ENCODE measurements at places on chromosomes 1 and 21.

DNA sequence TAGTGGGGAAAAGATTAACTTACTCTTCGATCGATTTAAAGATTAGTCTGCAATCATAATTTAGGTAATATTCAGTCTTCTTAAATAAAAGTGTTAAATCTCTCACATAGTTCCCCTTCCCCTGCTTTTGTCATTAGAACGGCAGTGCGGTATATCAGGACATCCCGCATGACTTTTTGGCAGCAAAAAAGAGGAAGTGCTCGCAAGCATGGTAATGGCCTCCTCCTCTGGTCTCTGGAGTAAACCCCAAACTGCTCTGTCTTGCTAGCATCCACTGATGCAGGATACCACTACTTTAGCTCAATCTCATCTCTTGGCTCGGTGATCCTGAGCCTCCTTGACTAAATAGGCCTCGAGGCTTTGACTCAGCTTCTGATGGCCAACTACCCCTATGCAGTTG lies 78.7 kb upstream of the VAV3 start:
- peaks cover 1% of the 10 kb centered on the region for H3K27me3 ChIP-seq
- no peak overlapping the region for H3K27ac ChIP-seq
- no peak overlapping the region for H3K4me3 ChIP-seq
- H3K36me3 ChIP-seq: peaks cover 11% of the 10 kb centered on the region
- no peak for DNase-seq

- H3K4me1 ChIP-seq: peaks cover 60% of the 10 kb centered on the region
- no peak overlapping the region for H3K27ac ChIP-seq
- H3K27me3 ChIP-seq: no peaks in the 10 kb centered on the region
- no peak for DNase-seq
- H3K36me3 ChIP-seq: peaks cover 18% of the 10 kb centered on the region
These were observed 7.7 kb downstream of the UBR4 start for GRCh38 chr1:19202396-19202795.

- H3K27ac ChIP-seq: no peak overlapping the region
- DNase-seq: no peak
- H3K4me3 ChIP-seq: no peak overlapping the region
- peaks cover 37% of the 10 kb centered on the region for H3K36me3 ChIP-seq
- H3K27me3 ChIP-seq: no peaks in the 10 kb centered on the region
These were observed 129.9 kb downstream of the GPR52 start for GRCh38 chr1:174577681-174578080.

- no peak overlapping the region for H3K4me3 ChIP-seq
- peaks cover 12% of the 10 kb centered on the region for H3K4me1 ChIP-seq
- no peaks in the 10 kb centered on the region for H3K27me3 ChIP-seq
- no peak overlapping the region for H3K27ac ChIP-seq
- no peak for DNase-seq
- peaks cover 4% of the 10 kb centered on the region for H3K36me3 ChIP-seq
These were observed 10.7 kb downstream of the CELF3 start for GRCh38 chr1:151705753-151706463.

- H3K27me3 ChIP-seq: peaks cover under 1% of the 10 kb centered on the region
- H3K27ac ChIP-seq: no peak overlapping the region
These were observed 41.5 kb downstream of the COLGALT2 start for GRCh38 chr1:183996040-183996384.

- peaks cover 16% of the 10 kb centered on the region for H3K4me1 ChIP-seq
- H3K27ac ChIP-seq: no peak overlapping the region
- no peaks in the 10 kb centered on the region for H3K36me3 ChIP-seq
- DNase-seq: no peak
- H3K27me3 ChIP-seq: peaks cover 27% of the 10 kb centered on the region
These were observed 7.6 kb upstream of the ATF3 start for GRCh38 chr1:212600980-212601379.

- H3K36me3 ChIP-seq: no peaks in the 10 kb centered on the region
- H3K4me3 ChIP-seq: no peak overlapping the region
- no peaks in the 10 kb centered on the region for H3K4me1 ChIP-seq
- H3K27me3 ChIP-seq: peaks cover 4% of the 10 kb centered on the region
These were observed 300.1 kb downstream of the KCNT2 start for GRCh38 chr1:196308176-196308575.

DNA sequence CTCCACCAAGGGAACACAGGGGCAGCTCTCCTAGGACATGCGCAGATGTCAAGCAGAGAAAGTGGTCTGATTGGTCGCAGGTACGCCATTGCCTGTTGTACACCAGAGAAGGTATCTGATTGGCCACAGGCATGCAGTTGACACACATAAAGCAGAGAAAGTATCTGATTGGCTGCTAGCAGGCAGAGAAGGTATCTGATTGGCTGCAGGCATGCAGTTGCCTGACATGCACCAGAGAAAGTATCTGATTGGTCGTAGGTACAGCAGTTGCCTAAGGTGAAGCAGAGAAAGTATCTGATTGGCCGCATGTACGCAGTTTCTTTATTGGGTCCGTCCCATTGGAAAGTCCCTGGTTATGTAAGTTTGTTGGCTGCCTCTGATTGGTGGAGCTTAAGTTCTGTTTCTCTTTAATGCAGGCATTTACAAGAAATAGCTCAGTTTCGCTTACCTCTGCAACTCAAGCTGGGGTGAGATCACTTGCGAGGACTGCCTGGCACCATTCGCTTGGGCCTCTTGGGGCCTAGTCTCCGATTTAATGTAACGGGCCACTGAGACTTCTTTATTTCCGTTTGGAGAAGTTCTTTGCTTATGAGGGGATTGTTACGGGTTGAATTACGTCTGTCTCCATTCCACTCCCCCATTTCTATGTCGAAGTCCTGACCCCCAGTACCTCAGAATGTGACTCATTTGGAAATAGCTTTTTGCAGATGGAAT lies 74.2 kb downstream of the SIK1 start:
- H3K27me3 ChIP-seq: peaks cover 2% of the 10 kb centered on the region
- DNase-seq: no peak
- H3K27ac ChIP-seq: peak overlapping the region; percentile 2
- no peaks in the 10 kb centered on the region for H3K36me3 ChIP-seq

GRCh38 chr1:238242181-238242580 lies 351.5 kb upstream of the ZP4 start:
- H3K4me1 ChIP-seq: no peaks in the 10 kb centered on the region
- no peaks in the 10 kb centered on the region for H3K36me3 ChIP-seq
- no peak for DNase-seq
- H3K4me3 ChIP-seq: no peak overlapping the region

- no peaks in the 10 kb centered on the region for H3K27me3 ChIP-seq
- no peaks in the 10 kb centered on the region for H3K36me3 ChIP-seq
- no peak for DNase-seq
- H3K27ac ChIP-seq: no peak overlapping the region
- no peak overlapping the region for H3K4me3 ChIP-seq
These were observed 230.9 kb downstream of the TM2D1 start for GRCh38 chr1:61494000-61494399.

GRCh38 chr1:215569986-215570824 lies 3.1 kb downstream of the KCTD3 start:
- no peak overlapping the region for H3K27ac ChIP-seq
- peaks cover 42% of the 10 kb centered on the region for H3K4me1 ChIP-seq
- no peaks in the 10 kb centered on the region for H3K36me3 ChIP-seq
- no peak for DNase-seq
- no peak overlapping the region for H3K4me3 ChIP-seq

DNA sequence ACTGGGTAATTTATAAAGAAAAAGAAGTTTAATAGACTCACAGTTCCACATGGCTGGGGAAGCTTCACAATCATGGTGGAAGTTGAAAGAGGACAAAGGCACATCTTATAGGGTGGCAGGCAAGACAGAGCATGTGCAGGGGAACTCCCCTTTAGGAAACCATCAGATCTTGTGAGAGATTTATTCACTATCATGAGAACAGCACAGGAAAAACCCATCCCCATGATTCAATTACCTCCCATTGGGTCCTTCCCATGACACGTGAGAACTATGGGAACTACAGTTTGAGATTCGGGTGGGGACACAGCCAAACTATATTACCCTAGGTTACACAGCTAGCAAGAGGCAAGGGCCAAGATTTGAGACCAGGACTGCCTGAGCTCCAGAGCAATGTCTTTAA lies 30.4 kb upstream of the SOX13 start:
- no peak overlapping the region for H3K4me3 ChIP-seq
- no peaks in the 10 kb centered on the region for H3K4me1 ChIP-seq
- no peaks in the 10 kb centered on the region for H3K27me3 ChIP-seq
- no peak for DNase-seq
- no peaks in the 10 kb centered on the region for H3K36me3 ChIP-seq

GRCh38 chr1:48686159-48686558 lies 90.5 kb downstream of the BEND5 start:
- no peaks in the 10 kb centered on the region for H3K36me3 ChIP-seq
- H3K27ac ChIP-seq: no peak overlapping the region
- peaks cover under 1% of the 10 kb centered on the region for H3K27me3 ChIP-seq
- H3K4me1 ChIP-seq: no peaks in the 10 kb centered on the region
- no peak for DNase-seq

DNA sequence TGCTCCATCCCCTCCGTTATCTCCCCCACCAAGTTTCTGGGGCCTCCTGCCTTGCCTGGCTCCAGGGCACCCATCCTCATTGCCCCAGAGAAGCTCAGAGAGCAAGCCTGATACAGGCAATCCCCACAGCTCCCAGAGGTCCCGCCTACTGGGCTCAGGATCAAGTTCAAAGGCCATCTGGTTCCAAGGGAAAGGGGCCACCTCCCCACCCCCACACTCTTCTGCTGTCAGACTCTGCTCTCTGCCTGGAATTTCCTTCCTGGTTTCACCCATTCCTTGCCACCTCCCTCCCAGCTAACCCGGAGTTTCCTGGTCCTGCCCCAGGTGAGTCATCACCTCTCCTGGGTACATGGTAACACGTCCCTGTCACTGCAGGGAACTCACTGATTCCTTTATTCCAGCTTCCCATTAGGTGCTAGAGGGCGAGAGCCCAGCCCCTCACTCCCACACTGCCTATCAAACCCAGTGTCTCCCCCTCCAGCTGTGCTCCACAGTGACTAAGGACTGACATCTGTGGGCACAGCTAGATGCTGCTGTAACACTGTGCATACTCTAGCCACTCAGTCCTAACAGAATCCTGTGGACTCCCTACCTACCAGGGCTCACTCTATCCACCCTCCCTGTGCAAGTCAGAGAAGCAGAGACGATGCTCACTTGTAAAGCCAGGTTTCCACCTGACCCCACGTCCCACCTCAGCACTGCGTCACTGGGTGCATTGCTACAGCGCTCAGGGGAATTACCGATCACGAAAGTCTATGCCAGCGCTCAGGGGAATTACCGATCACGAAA lies 21.8 kb downstream of the RSPH1 start:
- no peak overlapping the region for H3K4me3 ChIP-seq
- peaks cover 6% of the 10 kb centered on the region for H3K27me3 ChIP-seq
- H3K36me3 ChIP-seq: no peaks in the 10 kb centered on the region
- no peak for DNase-seq
- no peaks in the 10 kb centered on the region for H3K4me1 ChIP-seq
- H3K27ac ChIP-seq: no peak overlapping the region

GRCh38 chr21:45487891-45488600 lies 54.2 kb downstream of the SLC19A1 start:
- H3K27me3 ChIP-seq: no peaks in the 10 kb centered on the region
- H3K36me3 ChIP-seq: no peaks in the 10 kb centered on the region
- H3K4me1 ChIP-seq: peaks cover 13% of the 10 kb centered on the region
- no peak overlapping the region for H3K4me3 ChIP-seq

DNA sequence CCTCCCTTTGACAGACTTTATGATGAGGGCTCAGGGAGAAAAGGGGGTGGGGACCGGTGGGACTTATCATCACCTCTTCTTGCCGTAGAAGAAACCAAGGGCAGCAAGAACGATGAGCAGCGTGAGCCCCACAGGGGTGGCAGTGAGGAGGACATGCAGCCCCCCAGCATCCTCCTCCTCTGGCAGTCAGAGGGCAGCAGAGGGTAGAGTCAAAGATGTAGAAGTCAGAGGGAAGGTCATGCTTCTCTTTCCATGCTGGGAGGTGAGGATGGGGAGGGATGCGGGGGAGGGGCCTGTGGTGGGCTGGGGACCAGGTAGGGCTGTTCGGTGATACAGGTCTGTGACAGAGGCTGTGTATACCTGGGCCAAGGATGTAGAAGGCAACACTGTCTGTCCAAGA lies 14.8 kb downstream of the INSRR start:
- peak overlapping the region; percentile 54 for H3K4me3 ChIP-seq
- H3K4me1 ChIP-seq: peaks cover 35% of the 10 kb centered on the region
- H3K27me3 ChIP-seq: peaks cover 19% of the 10 kb centered on the region
- no peak overlapping the region for H3K27ac ChIP-seq
- DNase-seq: no peak
- H3K36me3 ChIP-seq: no peaks in the 10 kb centered on the region

DNA sequence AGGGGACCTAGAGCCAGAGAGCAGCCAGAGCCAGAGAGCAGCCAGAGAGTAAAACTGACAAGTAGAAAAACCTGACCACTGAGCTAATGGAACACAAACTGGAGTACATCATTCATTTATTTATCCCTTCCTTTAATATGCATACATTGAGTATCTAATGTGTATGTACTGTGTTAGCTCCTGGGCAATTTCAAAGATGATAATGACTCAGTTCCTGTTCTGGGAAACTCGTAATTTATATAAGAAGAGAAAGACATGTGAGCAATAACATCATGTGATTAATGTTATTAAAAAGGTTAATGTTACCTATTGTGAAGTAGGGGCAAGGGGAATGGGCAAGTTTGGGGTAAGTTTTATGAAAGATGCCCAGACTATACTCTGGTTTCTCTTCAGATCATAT lies 199.9 kb downstream of the TNR start:
- no peak overlapping the region for H3K4me3 ChIP-seq
- H3K27ac ChIP-seq: no peak overlapping the region
- H3K27me3 ChIP-seq: peaks cover 7% of the 10 kb centered on the region

DNA sequence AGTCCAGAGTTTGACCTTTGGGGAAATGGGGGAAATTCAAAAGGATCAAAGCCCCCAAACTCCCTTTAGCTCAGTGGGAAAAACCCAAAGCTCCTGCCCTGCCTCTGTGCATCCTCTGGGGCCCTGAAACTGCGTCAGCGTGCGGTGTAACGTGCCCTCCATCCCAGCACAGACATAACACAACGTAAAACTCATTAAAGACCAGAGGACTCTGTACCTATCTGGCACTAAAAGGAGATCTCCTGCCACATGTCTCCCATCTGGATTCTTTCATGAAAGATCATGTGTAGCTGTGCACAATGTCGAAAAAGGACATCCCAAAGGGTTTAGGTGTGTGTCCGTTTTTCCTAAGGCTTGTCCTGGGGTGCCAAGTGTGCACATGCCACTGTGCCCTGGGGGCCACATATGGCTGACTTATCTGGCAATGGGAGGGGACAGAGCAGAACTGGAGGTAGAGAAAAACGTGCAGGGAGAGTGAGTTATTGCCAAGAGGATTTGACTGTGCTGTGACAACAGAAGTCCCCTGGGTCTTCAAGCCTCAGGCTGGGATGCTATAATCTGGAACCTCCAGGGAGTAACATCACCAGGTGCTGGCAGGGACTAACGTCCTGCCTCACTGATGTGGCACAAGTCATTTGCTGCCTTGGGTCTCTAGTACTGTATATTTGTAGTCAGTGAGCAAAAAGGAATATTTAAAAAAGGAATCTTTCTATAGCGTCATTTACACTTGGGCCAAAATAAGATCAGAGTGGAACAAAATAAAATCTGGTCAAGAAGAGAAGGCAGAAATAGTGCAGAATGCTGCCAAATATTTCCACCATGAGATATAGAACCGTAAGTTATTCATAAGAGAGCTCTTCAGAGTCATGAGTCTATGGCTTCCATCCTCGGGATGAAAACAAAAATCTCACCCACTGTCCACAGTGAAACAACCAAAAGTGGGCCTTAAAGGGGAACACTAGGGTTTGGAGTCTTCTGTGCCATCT lies 52.3 kb downstream of the ITPKB start:
- no peaks in the 10 kb centered on the region for H3K27me3 ChIP-seq
- no peaks in the 10 kb centered on the region for H3K36me3 ChIP-seq
- DNase-seq: no peak
- H3K27ac ChIP-seq: peak overlapping the region; percentile 91
- peak overlapping the region; percentile 61 for H3K4me3 ChIP-seq
- peaks cover 100% of the 10 kb centered on the region for H3K4me1 ChIP-seq

- no peak overlapping the region for H3K27ac ChIP-seq
- H3K27me3 ChIP-seq: no peaks in the 10 kb centered on the region
- peak; percentile 10 for DNase-seq
- H3K4me1 ChIP-seq: no peaks in the 10 kb centered on the region
These were observed 8.7 kb downstream of the MAB21L3 start for GRCh38 chr1:116119876-116120275.

Data from immature natural killer cell (primary cell).